ENCODE measurements at places on chromosomes 2 and 18. TPM values are rescaled to one million over a fixed set of nuclear protein-coding genes. Genes with fewer than 3 reads are reported as not detected.

CPLX4 gene
- polyA plus RNA-seq = 0.04 TPM

SCN7A gene
- polyA plus RNA-seq = 0.55 TPM

DNA sequence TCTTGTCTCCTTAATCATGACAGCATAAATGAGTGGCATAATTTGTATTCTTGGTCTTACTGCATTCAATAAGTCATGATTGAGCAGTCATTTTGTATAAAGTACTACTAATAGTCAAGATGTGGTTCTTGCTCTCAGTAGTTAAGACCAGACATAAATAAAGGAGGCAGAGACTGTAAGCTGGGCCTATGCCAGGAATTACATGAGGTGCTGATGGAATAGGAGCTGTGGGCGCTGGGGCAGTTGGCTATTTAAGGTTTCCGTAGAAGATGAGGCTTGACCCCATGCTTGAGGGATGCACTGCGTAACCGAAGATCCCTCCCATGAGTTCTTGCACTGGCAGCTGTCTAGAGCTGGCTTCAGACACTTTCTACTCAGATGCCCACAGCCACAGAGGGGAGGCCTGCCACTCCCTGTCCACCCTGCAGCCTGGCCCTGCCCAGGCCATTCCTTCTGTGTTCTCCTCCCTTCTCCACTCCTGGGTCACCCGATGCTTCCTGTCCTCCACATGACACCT is 150.9 kb upstream of the REV1 start:
- no peak for DNase-seq

DNA sequence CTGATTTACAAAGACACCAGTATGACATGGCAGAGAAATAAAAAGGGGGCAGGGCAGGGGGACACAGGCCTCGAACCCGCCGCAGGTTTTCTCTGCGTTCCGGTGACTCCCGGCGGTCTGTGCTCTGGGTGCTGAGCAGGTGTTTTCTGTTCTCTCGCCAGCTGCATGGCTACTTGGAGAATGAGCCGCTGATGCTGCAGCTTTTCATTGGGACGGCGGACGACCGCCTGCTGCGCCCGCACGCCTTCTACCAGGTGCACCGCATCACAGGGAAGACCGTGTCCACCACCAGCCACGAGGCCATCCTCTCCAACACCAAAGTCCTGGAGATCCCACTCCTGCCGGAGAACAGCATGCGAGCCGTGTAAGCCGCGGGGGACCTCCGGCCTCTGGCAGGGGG is 52.9 kb downstream of the NFATC1 start:
- DNase-seq = no peak

DNA sequence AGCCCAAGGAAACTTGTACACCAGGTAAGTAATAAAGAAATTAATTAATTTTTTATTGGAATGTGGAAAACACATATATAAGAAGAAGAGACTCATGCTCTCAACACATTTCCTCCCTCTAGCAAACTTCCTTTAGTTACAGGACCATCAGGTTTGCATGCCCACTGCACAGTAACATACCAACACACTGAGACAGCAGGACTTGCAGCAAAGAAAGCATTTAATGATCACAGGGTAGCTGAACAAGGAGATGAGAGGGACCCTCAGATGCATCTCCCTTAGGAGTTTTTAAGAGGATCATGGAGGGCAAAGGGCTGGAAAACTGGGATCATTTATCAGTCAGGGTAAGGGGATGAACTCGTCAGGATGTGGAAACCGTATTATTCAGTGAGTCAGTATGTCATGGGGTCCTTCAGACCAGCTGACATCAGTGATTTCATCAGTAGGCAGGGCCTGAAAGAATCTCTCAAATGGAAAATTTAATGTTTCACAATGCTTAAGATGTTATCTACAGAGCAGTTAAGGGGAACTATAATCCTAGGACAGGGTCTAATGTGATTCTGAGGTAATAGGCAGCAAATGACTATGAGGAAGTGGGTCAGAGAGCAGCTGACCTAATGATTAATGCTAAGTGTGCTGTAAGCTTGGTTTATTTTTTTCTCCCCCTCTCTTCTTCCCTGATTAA is 193.8 kb upstream of the RND3 start:
- no peak for DNase-seq

DNA sequence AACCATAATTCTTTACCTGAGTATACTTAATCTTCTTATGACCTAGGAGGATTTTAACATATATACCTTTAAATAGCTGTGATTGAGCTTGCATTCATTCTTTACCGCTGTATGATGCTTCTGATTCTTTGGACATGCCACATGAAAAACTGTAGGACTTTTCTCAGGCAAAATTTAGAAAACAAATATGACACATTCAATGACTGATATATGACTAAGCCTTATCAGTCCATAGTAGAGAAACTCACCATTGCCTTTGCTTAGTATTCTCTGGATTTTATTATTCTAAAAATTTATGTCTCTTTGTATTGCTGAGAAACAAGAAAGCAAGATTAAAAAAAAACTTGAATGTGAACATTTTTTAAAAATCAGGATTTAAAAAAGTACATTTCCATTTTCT is 3.7 kb downstream of the FAM171B start:
- DNase-seq = no peak

GALNT3 gene
- 5.6 TPM for polyA plus RNA-seq

DNA sequence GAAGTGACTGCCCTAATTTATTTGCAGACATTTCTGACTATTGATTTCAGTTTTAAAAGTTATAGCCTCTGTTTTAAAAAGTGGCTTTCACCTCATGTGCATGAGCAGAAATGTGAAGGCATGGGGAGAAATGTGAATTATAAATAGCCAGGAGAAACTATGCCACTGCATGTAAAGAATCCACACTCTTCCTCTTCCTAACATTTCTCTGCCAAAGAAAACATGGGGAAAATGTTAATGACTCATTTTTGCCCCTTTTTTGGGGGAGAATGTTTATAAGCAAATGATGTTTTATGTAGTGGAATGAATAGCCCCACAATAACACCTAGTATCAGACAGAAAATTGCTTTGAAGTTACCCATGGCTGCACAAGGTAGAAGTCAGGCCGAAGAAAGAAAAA is 249.0 kb upstream of the TANK start:
- no peak for DNase-seq

ARL4C gene
- polyA plus RNA-seq = 12.2 TPM

DNA sequence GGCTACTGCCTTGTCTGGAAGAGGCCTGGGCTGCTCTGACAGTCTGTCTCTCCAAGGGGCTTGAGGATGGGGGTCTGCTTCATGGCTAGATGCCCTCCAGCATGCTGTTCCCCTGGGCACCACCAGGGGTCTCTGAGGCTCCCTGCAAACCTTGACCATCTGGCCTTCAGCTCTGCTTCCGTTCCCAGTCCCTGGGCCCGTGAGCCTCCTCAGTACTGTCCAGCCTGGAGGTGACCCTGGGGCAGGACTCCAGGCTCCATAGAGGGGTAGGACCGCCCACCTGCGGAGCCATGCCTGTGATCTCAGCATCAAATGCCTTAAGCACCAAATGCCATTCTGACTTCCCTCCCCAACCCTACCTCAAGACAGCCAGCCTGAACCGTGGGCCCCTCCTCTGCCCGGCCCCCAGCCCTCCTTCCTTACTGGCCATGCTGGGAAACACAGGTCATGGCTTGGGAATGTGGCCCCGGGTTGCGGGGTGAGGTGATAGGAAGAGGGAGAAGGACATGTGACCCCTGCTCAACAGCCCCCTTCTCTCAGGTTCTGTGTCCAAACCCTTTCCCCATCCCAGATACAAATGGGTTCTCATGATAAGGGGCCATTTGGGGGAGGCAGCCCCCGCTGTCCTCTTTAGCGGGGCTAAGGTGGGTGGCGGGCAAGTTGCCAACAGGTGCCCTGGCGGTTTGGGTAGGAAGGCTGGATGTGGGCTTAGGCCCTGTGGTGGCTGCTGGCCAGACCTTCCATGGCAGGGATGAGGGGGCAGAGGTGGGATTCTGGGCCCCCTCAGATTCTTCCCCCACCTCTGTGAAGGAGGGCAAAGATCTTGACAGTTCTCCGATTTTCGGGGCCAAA is 25.0 kb downstream of the SPEG start:
- no peak for DNase-seq

ACKR3 gene
- 12.8 TPM for polyA plus RNA-seq

DNA sequence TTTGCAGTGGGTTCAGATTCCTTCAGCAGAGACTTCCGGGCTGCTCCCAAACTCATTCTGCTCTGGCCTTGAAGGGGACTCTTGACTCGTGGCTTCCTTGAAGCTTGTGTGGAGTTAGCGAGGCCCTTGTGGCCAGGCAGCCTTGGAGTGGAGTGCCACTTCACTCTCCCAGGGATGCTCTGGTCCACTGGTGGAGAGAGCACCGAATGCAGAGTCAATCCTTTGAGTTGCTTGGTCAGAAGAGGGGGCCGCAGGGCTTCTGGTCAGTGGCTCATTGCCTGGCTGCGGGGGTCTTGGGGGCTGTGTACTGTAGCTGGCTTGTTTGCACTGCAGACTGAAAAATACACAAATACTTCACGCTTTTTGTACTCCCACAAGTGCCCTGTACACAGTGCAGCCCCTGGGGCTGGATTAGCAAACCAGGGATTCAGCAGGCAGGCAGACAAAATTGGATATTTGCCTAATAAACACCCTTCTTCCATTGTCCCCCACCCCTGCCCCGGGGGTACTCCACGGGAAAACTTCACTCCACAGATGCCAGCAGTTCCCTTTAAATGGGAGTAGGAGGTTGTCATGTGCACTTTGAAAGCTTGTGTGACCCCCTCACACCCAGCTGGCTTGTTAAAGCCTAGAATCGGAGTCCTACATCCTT is 3.2 kb downstream of the GLI2 start:
- DNase-seq = peak; percentile 66

DNA sequence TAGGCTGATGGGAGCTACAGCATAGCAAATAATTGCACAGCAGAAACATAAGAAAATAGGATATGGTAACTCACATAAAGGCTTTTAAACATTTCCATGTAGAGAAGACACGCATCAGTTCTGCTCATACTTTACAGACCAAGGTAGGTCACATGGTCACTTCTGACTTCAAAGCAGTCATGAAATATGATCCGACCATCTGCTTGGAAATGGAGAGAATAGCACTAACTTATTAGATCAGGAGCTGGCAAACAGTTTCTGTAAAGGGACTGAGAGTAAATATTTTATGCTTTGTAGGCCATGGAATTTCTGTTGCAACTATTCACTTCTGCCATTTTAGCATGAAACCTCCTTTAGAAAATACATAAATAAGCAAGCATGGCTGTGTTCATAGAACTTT is 936.6 kb upstream of the FANCL start:
- no peak for DNase-seq

TUBA4B gene
- not detected for polyA plus RNA-seq

DNA sequence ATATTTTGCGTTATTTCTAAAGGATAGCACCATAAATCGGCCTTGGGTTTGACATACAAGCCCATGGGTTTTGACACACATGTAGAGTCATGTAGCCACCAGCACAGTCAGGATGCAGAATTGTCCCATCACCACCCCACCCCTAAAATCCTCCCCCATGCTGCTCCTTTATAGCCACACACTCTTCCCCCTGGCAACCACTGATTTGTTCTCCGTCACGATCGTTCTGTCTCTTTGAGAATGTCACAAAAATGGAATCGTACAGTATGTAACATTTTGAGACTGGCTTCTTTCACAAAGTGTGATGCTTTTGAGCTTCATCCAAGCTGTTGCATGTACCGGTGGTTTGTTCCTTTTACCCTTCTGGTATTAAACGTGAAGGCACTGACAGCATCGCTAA is 39.1 kb downstream of the CRACDL start:
- DNase-seq = no peak

DNA sequence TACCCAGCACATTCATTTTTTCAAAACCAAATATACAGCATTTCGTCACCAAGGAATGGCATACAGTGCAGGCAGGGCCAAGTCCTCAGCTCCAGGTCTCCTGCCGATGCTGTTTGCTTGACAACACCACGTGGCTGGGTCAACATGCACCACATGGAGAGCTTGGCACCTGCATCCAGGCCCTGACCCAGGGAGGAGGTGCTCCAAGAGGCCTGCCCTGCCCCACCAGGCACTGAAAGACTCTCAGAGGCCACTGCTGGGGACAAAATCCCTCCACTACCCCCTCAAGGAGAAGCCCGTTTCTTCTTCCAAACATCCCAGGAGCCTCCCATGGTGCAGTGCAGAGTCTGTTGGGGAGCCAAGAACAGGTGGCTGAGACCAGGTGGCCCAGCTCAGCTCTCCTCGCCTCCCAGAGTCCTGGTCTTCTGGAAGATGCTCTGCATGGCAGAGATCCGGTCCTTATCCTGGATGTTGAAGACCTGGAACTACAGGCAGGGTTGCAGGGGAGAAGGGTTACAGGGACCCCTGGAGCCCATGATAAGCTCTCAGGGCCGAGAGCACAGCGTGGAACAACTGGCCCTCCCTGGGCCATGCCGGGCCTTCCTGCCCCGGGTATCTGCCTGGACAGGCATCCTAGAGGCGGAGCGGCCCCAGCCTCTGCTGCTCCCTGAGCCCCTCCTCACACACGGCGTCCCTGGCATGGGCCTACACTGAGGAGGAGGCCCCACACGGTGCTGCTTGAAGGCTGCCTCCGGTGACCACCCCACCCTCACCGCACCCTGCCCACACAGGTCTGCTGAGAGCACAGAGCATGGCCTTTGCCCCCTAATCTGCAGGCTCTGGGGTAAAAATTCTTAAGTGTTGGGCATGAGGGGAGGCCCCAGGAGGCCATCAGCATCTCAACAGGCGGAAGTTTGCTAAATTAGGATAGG is 9.0 kb downstream of the MAB21L4 start:
- DNase-seq = peak; percentile 61
